Esophagus mucosa (tissue), 1 donor: ENCODE measurements at places on chromosomes 11 and 22.

GRCh38 chr22:46038516-46039430 lies 61.8 kb upstream of the WNT7B start:
- no peak for ATAC-seq

- peak; percentile 85 for ATAC-seq
These were observed 40.9 kb downstream of the NAV2 start for GRCh38 chr11:19753451-19754106.

- peak; percentile 95 for ATAC-seq
These were observed 22.0 kb downstream of the TEF start for GRCh38 chr22:41403532-41404318.

DNA sequence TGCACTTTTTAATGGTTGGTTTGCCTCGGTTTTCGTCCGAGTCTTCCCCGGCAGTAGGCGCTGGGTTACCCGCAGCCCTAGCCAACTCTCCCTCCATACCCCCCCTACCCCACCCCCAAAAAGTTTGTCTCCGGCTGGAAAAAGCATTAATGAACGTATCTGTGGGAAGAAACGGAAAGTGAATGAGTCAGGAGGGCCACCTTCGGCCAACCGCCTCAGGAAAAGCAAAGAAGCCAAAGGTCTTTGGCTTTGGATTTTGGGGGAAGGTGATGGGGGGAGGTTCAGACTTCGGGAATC lies 508 bp upstream of the FLI1 start:
- peak; percentile 26 for ATAC-seq

GRCh38 chr11:43035086-43035485 lies 276.7 kb upstream of the API5 start:
- ATAC-seq = no peak

- no peak for ATAC-seq
These were observed 193.3 kb downstream of the TRPC6 start for GRCh38 chr11:101390539-101390938.

DNA sequence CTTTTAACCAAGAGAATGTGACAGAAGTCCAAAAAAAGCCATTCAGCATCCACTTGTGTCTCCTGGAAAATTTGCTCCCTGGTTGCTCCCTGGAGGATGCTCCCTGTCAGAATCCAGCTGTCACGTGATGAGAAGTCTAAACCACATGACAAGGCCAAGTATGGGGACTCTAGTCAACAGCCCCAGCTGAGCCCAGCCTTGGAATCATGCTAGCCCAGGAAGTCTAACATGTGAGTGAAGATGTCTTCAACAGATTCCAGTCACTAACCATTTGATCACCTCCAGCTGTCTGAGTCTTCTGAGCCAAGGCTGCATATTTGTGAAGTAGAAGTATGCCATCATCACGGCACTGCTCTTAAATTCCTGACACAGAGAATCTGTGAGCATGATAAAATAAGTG lies 4.2 kb downstream of the OR56B4 start:
- ATAC-seq = no peak

DNA sequence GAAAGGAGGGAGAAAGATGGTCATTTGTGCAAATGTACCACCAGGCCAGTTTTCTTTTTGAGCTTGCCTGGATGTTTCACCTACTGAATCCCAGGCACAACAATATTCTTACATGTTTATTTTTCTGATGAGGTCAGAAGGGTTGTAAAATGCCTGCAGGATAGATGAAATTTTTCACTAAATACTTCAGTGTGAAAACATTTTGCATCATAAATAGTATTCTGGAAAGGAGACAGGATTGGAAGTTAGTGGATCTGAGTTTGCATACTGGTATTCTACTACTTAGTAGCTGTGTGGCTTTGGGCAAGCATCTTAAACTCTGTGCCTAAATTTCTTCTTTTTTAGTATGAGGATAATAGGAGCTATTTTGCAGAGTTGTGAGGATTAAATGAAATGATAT lies 24.8 kb downstream of the RNF169 start:
- ATAC-seq = no peak

DNA sequence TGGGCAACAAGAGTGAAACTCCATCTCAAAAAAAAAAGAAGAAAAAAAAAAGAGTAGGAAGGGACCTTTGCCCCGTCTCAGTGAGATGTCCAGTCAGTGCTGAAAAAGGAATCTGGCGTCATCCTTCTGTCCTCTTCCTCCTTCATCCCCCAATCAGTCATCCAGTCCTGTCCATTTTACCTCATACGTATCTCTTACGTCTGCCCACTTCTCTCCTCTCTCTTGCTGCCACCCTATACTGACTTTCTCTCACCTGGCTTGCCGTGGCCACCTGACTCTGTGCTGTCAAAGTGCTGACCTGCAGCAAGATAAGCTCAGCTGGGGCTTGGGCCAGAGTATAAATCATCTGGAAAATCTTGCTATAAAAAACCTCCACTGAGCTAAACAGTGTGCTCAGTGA lies 13.6 kb downstream of the SEPTIN3 start:
- no peak for ATAC-seq
